Endodermal cell (in vitro differentiated cells): ENCODE measurements at places on chromosomes 3 and 15.

DNA sequence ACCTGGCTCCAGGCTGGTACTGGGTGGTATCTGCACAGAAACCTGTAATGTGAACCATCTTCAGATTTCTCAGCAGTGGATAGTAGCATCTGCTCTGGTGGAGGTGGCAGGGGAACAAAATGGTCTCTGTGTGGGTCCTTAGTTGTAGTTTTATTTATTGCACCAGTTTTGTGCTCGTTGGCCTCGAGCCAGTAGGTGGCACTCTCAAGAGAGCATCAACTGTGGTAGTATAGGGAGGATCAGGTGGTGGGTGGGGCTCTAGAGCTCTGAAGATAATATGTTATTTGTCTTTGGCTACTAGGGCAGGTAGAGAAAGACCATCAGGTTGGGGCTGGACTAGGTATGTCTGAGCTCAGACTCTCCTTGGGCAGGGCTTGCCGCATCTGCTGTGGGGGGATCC, 254.0 kb upstream of the GPR149 start:
- peak; percentile 85 for DNase-seq

- DNase-seq = no peak
Observed at GRCh38 chr15:79160211-79160610, 69.6 kb upstream of the RASGRF1 start.

DNA sequence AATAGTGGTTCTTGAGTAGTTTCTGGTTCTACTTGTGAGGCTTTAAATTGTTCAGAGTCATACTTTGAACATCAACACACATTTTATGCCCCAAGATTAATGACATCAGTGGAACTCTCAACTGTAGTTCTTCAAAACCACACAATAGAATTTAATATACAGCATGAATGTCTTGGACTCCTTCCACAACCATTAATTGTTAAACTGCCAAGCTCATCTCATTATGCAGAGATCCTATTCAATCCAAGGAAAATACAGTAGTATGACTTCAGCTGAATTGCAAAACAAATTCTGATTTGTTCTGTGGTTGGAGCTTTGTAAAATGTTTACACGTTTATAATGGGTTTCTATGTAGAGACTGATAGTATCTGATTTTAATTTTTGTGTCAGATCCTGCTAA, 199.2 kb upstream of the SLC2A2 start:
- DNase-seq = no peak

DNA sequence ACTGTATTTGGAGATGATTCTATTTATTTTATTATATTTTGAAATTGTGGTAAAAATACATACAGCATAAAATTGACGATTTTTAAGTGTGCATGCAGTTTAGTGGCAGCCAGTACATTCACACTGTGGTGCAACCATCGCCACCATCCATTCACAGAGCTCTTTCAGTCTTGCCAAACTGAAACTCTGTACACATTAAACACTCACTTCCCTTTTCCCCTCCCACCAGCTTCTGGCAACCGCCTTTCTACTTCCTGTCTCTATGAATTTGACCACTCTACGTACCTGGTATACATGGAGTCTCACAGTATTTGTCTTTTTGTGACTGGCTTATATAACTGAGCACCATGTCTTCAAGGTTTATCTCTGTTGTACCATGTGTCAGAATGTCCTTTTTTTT, 303.3 kb upstream of the ATP10A start:
- DNase-seq = no peak

GRCh38 chr15:40290918-40291574, 8.2 kb upstream of the ANKRD63 start:
- DNase-seq = peak; percentile 87

GRCh38 chr3:189142527-189142926, 29.2 kb upstream of the TPRG1 start:
- DNase-seq = no peak

DNA sequence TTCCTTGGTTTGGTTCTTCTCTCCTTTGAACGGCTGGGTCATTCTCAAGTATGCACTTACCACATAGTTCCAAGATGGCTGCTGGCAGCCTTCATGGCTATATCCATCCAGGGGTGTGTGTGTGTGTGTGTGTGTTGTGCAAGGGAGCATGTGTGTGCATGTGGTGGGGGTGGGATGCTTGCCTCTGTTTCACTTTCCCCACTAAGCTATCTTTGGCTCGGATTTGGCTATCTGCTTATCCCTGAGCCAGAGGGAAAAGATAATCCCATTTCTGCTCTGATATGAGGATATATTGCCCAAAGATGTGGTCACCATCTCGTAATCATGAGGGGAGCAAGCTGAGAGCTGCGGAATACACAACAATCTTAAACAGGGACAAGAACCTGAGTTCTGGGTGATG, 26.2 kb downstream of the ANAPC13 start:
- peak; percentile 24 for DNase-seq

DNA sequence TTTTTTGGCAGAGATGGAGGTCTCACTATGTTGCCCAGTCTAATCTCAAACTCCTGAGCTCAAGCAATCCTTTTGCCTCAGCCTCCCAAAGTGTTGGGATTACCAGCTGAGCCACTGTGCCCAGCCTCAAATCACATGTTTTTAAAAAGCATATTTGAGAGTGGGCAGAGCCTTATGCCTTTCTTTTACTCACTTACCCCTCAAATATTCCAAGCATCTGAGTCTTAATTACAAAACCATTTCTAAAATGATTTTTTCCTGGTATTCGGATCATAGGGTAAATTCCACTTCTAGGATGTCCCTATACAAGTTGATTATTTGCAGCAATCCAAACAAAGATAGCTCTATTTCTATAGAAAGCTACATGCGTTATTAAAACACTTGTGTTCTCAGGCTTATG, 106.1 kb downstream of the RFTN1 start:
- DNase-seq = no peak

DNA sequence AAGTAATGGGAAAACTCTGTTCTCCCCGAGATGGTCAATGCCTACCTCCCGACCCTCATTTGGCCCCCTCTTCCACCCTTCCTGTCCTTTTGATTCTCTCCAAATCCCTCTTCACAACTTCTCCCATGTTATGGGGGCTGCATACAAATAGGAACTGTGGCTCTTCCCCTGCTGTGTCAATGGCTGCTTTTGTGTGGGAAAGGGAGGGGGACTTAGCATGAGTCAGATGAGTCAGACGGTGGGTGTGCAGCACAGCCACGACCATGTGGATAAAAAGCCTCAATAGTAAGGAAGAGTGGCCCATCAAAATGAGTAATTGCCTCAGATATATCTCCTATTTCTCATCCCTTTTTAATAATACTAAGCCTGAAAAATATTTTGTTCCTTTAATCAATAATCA, 31.9 kb downstream of the SPATA16 start:
- peak; percentile 53 for DNase-seq

- DNase-seq = no peak
Observed at GRCh38 chr3:94420931-94421330, 358.1 kb downstream of the NSUN3 start.

DNA sequence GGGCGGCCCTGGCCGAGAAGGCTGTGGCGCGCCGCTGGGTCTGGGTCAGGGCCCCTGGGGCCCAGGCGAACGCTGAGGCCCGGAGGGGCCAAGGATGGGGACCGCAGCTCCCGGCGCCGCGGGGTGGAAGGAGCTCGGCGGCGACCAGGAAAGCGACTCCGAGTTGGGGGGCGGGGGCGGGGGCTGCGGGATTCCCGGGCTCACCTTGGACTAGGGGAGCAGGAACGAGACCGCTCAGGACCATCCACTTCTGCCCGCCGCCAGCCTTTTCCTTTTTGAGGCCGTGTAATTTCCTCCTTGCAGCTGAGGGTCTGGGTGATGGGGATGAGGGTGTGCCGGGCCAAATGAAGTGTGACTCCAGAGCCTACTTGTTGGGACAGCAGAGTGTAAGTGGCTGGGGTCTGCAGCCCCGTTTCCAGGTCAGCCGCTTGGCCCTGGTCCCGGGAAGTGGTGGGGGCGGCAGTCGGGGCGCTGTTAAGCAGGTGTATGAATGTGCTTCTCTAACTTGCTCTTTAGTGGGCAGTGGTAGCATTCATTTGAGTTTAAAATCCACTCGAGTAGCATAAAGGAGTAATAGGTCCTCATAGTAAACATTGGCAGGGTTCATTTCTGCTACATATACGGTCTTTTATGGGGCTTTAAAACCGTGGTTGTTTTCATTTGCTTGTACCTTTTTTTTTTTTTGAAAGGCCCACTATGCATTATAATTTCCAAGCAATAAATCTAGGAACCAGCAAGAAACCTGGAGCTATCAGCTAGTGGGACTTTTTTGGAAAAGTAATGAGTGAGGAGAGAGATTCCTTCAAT, 717 bp downstream of the PXK start:
- peak; percentile 80 for DNase-seq

- DNase-seq = no peak
Observed at GRCh38 chr3:105538483-105538882, 171.8 kb downstream of the ALCAM start.

GRCh38 chr15:62809115-62809967, 233.2 kb upstream of the TPM1 start:
- no peak for DNase-seq

DNA sequence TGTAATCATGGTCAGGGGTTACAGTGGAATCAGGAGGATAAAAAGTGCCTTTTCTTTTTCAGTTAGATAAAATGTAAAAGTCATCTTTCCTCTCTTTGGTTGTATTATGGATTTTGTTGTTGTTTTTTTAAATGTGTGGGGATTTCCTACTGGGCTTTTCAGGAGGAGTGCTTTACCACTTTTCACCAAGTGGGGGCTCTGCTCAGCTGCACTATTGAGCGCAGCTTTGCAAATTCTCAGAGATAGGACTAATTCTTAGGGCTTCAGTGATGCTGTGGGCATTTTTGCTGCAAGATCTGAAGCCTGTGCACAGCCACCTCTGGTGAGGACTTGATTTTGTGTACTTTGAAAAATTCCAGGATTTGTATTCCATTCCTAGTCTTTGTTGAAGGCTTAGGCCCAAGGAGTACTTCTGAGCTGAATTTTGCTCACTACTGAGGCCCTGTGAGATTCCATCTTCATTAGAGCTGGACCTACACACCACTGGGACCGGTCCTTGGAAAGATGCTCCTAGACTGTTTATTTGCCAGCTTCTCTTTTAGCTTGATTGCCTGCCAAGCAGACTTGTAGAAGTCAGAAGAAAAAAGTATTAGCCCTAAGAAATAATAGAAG, 7.5 kb downstream of the GNB5 start:
- DNase-seq = peak; percentile 85

DNA sequence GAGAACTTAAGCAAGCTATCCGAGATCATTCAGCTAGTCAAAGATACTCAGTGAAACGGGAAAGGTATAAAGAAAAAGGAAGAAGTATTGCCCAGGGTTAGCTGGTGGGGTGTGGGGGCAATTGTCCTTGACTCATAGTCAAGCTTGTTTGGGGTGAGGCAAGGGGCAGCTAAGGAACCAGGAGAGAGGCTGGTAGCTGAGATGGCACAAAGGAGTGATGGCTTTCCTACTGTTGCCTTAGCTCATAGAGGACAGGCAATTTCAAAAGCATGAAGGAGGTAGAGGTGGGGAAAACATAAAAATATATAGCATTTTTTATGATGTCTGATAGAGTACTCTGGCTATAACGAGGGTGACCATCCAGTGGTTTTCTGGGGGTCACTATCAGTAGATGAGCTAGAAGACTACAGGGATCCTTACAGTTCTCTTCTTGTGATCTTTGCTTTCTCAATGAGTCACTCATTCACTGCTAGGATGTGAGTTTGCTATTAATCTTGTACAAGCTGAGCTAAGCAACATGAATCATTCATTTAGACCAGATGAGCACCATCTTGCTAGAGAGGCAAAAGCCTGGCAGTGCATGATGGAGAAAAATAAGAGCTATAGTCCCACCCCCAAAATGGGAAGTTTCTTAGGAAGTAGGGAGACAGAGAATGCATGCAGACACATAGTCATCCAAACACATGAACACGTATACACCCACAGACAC, 207.1 kb upstream of the PFN2 start:
- DNase-seq = no peak

DNA sequence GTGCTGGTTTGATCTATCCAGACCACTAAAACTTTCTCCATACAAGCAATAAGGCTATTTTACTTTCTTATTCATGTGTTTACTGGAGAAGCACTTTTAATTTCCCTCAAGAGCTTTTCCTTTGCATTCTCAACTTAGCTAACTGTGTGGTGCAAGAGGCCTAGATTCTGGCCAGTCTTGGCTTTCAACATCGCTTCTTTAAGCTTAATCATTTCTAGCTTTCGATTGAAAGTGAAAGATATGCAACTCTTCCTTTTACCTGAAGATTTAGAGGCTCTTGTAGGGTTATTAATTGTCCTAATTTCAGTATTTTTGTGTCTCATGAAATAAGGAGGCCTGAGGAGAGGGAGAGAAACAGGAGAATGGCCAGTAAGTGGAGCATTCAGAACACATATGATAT, 234.8 kb upstream of the GADL1 start:
- DNase-seq = no peak

DNA sequence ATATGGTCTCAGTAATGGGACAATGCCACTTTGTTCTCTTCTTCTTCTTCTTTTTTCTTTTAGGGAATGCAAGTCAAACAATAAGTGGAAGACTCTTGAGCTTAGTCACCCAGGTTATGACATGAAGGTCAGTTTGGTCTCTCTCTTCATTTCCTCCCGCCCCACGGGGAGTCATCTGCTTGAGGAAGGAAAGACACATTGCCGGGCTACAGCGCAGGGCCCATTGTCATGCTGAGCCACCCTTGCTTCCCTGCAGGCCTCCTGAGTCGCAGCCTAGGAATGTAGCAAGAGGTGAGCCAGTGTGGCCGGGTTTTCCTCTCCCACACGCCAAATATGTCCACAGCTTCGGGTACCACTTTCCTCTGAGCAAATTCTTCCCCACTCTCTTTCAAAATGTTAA, 47.6 kb downstream of the RAP2B start:
- DNase-seq = peak; percentile 91

- peak; percentile 58 for DNase-seq
Observed at GRCh38 chr3:40843851-40844548, 319.2 kb downstream of the ZNF621 start.

DNA sequence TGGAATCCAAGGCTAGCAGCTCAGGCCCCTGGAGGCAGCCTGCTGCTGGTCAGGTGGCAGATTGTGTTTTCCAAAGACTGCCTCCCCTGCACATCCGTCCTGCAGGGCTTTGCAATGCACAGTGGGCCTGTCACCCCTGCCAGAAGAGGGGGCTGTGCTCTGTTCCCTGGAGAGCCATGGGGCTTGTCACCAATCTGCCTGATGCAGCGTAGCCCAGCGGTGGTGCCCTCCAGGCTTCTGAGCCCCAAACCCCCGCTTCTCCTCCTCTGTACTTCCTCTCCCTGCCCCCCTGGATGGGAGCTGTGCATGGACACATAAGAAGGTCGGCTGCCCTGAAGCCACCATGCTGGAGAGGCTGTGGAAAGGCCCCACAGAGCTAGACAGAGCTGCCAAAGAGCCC, 10.0 kb upstream of the PLXNA1 start:
- no peak for DNase-seq

DNA sequence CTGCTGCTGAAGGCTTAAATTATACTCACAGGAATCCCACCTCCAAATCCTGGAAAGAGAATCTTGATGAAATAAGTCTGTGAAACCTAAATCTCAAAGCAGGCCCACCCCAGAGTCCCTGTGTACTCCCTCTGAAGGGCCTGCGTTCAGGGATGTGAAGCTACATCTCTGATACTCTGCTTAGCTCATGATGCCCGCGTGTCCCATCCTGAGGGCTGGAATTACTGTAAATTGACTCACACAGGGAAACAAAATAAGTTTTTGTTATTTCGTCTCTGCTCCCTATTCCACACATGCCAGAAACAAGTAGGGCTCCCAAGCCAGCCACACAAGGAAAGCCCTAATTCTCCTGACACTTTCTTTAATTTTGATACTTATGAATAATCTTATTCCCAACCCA, 10.9 kb upstream of the PLCL2 start:
- DNase-seq = no peak

GRCh38 chr15:39511916-39512260, 69.0 kb upstream of the THBS1 start:
- no peak for DNase-seq
